NCI-H1417 treated with DMSO at 0.1 percent for 48 hours (cell line): ENCODE measurements at places on chromosomes 2 and 18.

- no peak for DNase-seq
These were observed 13.4 kb downstream of the ITGAV start for GRCh38 chr2:186603286-186603685.

DNA sequence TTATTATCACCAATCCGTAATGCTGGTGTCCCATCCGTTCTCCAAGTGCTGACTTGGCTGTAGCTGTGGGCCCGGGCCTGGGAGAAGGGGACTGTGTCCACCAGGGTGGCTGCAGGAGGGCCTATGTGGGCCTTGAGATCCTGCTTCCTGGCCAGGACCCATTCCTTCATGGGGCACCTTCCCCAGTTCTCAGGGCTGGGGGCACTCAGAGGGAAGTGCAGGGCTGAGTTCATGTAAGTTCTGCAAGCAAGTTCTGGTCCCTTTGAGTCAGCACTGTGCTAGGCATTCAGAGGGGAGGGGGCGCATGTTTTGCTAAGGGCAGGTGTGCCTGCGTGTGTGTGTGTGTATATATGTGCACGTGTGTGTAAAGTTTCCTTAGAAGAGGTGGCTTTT is 94.0 kb downstream of the GLI2 start:
- DNase-seq = no peak

GRCh38 chr18:67109535-67109934 is 407.0 kb downstream of the DSEL start:
- no peak for DNase-seq

DNA sequence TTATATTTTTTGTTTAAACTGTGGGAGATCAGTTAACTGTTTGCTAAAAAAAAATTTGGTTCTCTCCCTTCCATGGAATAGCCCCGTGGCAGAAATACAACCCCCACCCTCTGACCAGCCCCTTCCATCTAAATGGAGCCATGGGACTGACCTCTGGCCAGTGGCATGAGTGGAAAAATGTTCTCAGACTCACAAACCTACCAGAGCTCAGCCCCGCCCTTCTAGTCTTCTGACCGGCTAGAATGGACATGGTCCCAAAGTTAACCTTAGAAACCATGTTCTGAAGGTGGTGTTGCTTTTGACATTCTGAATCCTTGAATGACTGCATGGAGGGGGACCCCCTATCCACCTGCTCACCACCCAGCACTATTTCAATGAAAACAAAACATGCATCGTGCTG is 1.3 kb upstream of the CHRNA1 start:
- no peak for DNase-seq

DNA sequence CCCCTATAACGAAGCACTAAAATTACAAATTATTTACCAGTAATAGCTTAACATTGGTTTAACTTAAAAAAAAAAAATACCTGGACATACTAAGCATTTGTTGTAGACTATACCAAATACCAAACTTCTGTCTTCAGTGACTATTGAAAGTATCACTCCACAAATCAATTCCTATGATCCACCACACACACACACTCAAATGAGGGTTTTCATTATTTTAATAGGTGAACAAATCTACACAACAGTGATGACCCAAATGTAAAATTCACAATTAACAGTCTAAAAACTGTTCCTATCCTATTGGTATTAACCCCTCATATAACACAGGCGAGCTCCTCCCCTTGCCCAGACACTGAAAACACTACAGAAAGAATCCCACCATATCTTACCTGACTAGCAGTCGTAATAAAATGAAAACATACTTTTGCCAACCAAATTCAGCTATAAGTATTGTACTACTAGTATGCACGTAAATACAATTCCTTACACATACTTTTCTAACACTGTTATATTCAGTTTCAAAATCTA is 2.5 kb downstream of the SP3 start:
- DNase-seq = no peak

DNA sequence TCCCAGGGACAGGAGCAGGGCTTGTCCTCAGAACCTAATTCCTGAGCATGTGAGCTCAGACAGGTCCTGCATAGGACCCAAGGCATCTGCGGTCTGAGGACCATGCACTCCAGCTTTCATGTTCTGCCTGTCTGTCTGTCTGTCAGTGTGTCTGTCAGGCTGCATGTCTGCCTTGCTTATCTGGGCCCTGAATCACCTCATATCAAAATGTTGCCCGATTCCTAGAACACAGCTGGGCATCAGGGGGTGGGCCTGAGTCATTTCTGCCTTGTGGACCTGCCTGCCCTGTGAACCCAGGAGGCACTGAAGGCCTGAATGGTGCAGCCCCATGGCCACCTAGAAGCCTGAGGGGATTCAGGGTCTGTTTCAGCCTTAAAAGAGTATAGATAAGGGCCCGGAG is 22.1 kb downstream of the INHBB start:
- no peak for DNase-seq

GRCh38 chr2:174208026-174208425 is 40.3 kb downstream of the OLA1 start:
- no peak for DNase-seq

GRCh38 chr2:113084249-113085000 is 16.7 kb downstream of the IL1F10 start:
- DNase-seq = no peak

GRCh38 chr2:7609556-7609955 is 692.3 kb downstream of the RNF144A start:
- no peak for DNase-seq

DNA sequence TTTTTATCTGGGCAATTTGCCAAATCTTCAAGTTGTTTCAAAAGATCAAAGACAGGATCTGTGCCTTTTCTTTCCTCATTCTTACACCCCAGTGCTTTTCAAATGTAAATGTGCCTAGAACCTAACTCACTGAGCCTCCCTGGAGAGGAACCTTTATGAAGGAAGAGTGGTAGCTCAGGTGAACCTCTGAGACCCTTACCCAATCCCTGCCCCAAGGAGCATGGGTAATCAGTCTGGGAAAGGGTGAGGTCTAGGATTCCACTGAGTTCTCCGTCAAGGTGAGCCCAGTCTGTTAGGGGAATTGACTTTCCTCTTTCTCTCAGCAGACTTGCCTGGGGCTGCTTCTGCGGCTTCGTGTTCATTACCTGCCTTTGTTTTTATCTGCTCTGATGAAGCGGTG is 88.1 kb upstream of the MAP4K4 start:
- DNase-seq = no peak

DNA sequence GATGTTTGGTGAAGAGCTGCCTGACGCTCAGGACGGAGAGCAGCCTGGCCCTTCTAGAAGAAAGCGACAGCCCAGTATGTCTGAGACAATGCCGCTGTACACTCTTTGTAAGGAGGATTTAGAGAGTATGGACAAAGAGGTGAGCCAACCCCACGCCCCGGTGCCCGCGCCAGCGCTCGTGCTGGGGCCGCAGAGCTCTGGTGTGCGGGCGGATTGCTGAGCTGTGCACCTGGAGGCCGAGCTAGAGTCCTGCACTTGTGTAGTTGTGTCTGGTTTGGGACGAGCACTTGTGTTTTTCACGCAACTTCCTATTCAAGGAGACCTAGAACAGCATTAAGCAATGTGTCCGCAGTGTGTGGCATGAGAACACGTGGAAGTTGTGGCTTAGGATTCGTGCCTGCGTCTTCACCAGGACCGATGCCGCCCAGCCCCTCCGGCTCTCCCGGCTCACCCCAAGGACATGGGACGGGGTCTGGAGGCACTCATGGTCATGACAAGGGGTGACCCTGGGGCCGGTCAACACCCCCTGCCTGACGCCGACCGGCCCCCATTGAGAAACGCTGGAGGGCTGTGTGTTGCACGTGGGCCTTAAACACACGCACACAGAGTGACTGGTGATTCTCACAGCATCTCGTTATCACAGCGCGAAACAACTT is 49.5 kb downstream of the CTDP1 start:
- no peak for DNase-seq

DNA sequence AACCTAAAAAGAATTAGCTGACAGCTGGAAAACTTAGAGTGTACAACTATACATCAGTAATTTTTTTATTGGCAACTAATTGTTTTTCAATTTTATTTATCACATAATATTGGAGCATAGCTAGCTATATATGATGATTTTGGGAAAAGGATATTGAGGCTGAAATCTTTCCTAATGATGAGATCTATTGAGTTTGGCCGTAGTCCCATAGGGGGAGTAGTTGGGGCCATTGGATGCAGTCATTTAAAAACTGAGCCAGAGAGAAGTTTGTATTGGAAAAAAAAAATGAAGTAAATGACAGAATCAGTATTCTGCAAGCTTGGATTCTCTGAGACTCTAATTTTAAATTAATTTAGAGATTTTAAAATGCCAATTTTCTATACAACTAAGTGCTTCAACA is 179.8 kb downstream of the LTBP1 start:
- DNase-seq = no peak

DNA sequence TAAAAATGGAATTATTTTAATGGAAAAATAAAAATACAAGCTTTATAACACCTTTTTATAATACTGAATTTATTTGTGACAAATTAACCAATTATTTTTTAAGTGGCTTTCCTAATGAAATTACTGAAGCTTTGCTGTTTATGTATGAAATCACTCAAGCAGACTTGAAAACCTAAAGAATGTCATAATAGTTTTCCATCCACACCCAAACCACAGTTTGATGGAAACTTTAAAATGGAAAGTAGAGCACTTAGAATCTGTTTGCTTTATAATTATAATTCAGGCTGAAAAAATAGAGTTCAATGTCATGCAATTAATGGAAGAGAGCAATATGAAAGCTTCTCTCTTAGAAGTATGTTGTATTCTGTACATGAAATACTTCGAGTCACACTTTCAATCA is 31.6 kb upstream of the WDR75 start:
- DNase-seq = no peak

GRCh38 chr2:27041752-27042151 is 9.0 kb downstream of the TMEM214 start:
- DNase-seq = no peak

DNA sequence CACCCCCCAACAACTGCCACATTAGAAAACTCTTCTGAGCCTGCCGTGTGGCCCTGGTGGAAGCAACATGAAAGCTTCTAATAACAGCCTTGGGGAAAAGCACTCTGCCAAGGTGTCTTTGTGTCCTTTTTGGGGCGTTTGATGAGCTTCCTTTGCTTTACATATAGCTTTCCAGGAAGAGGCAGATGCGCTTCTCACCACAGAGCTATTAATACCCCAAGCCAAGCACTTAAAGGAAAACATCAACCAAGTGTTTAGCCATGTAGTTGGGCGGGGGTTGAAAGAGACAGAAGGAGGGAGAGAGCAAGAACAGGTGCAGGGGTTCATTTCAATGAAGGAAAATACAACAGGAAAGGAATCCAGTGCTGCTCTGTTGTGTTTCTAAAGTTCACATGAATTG is 176.1 kb downstream of the VAPA start:
- DNase-seq = peak; percentile 87

DNA sequence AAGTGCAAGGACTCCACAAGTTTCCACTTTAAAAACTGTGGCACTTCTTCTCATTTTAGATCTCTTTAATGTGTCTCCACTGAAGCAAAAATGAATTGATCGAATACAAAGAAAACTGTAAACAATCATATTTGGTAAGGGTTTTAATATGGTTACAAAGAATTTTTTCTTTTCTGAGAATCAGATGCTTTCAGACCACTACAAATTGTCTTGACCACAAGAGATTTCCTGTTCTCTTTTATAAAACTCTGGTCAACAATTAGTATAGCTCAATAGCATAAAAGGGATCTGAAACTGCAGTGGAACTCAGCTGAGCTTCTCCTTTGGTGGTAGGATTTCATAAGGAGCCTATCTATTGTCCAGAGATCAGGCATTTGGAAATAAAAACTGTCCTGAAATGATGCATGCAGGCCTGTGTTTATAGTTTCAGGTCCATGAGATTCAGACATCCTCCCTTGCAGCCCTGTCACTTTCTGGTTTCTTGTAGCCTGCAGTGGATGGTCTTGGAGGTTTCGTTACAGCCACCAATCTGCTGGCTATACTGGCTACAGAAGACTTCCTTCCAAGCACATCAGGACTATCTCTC is 120.0 kb downstream of the DOCK10 start:
- DNase-seq = no peak

DNA sequence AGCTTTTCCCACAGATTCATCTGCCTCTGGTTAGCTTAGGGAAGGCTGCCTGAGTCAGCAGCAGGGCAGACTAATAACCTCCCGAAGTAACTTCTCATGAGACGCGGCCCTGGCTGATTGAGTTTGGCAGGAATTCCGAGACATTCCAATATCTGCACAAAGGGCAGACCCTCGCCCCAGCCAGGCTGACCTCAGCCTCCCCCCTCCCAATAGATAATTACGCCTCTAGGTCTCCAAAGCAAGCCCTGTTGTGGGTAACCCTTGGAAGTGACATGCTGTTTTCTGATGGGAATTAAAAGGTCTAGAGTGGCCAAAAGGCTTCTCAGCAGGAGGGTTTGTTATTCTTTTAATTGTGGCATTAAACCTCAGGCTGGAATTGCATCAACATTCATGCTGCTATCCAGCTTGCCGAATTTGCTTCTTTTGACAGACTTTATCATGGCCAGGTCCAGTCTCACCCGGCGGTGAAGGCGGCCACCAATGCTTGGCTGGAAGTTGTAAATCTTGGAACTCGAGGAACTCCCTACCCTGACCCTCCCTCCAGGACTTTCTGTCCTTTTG is 98.0 kb upstream of the SLC14A2 start:
- DNase-seq = no peak

- no peak for DNase-seq
These were observed 186.8 kb downstream of the BCL2 start for GRCh38 chr18:63132819-63133200.

DNA sequence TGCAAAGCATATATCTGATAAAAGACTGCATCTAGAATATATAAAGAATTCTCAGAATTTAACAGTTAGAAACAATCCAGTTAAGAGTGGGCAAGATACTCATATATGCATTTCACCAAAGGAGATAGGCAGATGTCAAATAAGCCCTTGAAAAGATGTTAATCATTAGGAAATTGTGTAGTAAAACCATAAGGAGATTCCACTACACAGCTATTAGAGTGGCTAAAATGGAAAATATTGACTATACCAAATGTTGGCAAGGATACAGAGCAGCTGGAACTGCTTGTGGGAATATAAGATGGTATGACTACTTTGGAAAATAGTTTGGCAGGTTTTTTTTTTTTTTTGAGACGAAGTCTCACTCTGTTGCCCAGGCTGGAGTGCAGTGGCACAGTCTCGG is 59.5 kb downstream of the CAB39 start:
- no peak for DNase-seq

GRCh38 chr18:79847606-79848293 is 50.0 kb downstream of the KCNG2 start:
- DNase-seq = no peak

GRCh38 chr2:128376241-128377041 is 57.8 kb upstream of the HS6ST1 start:
- DNase-seq = no peak

DNA sequence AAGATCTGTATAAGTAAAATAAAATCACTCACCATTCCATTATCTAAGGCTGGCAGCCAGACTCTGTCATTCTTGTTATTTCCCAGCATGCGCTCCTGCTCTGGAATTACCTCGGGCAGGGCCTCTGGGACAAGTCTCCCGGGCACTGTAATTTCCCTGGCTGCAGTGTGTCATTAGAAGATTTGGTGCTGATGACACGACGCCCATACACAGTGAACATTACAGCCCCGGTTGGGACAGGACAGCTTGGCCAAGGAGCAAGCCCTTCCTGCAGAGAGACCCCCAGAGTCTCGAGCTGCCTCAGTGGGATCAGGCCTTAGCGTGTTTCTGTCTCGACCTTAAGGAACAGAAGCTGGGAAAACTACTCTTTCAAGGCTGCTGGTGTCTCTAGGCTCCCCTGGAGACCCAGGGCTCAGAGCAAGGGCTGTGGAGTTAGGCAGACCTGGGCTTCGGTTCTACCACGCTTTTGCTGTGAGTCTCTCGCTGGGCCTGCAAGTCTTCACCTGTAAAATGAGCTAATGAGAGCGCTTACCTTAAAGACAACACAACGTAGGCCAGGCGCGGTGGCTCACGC is 39.7 kb downstream of the SMAD7 start:
- DNase-seq = no peak

- DNase-seq = no peak
These were observed 18.6 kb downstream of the ERCC3 start for GRCh38 chr2:127275356-127275755.
